ENCODE measurements at places on chromosomes 4 and X. TPM values are rescaled to one million over a fixed set of nuclear protein-coding genes. Genes with fewer than 3 reads are reported as not detected.
A peak's percentile ranks its signal among the peaks of the same experiment; 100 is the strongest.

OGT gene
- total RNA-seq = 272 TPM

ZNF41 gene
- total RNA-seq = 8.8 TPM

LARP1B gene
- total RNA-seq = 23.9 TPM

ADH1C gene
- 11.7 TPM for total RNA-seq

- DNase-seq = peak; percentile 68
Observed at GRCh38 chrX:65697915-65698796, 30.7 kb downstream of the MSN start.

- no peak for DNase-seq
Observed at GRCh38 chr4:61514991-61515390, 314.9 kb downstream of the ADGRL3 start.

DNA sequence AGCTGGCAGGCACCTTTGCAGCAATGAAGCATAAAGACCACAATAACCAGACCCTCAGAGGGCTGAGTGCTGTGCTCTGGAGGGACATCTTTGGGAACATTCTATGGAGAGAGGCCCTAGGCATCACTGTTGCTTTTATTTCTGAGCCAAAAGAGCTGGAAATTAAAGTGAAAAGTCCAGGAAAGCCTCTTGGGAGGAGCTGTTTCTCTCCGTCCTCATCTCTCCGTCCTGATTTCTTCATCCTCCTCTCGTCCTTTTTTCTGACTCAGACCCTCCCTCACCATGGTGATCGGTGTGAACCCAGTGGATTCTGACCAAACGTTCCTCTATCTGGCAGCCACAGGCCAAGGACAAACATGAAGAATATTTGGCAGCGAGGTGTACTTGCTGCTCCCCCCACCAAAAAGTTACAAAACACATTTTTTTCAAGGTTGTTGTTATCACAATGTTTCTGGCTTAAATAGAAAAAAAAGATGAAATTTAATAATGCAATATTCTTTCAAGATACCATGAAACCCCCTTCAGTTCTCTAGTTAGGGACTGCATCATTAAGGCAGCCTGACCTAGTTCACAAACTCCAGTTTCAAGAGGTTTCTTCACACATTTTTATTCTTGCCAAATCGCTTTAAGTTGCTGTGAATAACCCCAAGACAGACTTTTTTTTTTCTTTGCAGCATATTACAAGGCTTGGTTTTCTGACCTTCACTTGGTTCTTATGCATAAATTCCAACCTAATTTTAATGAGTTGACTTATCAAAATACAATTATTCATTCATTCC lies 80.2 kb downstream of the SCD5 start:
- no peak for DNase-seq

DNA sequence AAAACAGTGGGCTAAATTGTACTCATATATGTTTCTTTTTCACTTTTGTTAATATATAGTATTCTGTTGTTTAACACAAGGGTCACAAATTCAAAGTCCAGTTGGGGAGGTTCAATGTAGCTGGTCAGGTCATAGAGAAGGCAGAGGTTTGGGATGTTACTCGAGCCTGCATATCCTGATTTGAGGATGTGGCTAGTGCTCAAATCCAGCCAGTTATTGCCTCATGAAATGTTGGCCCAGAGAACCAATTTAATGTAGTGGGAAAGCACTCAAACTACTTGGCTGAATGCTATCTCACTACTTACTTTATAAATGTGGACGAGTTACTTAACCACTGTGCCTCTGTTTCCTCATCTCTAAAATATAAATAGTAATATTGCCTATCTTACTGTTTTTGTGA lies 12.5 kb downstream of the USO1 start:
- no peak for DNase-seq

DNA sequence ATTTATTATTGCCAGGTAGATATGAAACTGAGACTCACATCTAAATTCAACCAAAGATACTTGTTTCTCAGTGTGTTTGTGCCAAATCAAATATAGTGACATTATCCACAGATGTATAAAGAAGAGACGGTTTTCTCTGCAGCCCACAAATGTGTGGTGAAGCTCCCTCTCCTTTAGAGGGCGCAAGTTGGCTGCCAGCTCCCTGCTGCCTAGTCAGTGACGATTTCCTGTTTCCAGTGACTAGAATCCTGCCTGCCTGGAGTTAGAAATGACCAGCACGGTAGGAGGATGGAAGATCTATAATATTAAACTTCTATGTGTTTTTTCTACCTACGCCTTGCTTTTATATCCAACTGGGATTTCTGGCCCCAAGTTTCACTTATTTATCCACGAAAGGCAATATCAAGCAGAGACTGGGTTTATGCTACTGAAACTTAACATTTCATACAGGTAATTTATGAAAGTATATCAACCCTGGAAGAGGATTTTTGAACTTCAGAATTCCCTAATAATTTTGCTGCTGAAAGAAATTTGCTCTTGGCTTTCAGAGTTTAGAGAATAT lies 1793.7 kb upstream of the TENM3 start:
- no peak for DNase-seq

- DNase-seq = no peak
Observed at GRCh38 chr4:53169695-53170617, 195.9 kb downstream of the SCFD2 start.

DNA sequence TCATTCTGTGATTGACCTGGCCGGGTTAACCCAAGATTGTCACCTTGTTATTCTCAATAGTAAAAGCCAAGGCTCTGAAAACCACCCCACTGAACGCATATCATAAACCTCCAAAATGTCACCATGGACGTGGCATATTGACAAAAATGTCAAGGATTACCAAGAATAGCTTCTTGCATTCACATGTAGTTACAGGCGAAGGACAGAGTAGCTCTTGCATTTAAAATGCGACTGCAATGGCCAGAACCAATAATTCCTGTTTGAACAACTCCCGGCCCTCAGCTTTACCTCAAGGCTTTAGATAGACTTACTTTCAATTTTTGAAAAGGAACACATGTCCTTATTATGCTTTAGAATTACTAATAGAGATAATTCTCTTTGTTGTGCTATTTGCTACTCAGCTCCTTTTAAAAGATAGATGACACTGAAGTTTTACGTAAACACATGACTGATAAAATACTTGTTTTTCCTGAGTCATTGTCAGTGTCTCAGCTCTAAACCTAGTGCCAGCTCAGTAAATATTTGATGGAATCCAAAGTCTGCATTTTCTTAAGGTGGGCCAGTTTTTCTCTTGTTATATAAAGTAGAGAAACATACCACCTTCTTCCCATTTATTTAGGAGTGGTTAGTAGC lies 66.3 kb downstream of the CLDN34 start:
- no peak for DNase-seq

GRCh38 chr4:141391293-141391692 lies 170.6 kb downstream of the ZNF330 start:
- DNase-seq = no peak

DNA sequence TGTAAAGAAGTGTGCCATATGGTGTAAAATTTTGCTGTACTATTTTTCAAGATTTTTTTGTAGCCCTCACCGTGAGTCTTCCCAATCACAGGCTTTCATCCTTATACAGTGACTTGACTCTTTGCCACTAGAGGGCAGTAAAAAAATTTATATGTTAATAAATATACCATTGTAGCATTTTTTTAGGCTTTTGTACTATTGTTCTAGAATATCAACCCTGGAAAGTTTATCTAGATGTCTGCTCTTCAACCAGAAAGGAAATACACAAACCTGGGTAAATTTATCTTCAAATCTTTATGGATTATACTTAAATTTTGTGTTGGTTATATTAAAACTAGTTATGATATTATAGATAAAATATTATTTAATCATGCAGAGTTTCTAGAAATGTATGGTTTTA lies 235.3 kb downstream of the TENM3 start:
- no peak for DNase-seq

Measured in aorta (tissue), 5 donors.